ENCODE measurements at places on chromosomes 16 and 17.

- peak overlapping the region; percentile 1 for H3K27ac ChIP-seq
- no peak for DNase-seq
- H3K36me3 ChIP-seq = peaks cover 32% of the 10 kb centered on the region
- no peaks in the 10 kb centered on the region for H3K4me1 ChIP-seq
Observed at GRCh38 chr16:2586241-2586640, 48.4 kb downstream of the PDPK1 start.

DNA sequence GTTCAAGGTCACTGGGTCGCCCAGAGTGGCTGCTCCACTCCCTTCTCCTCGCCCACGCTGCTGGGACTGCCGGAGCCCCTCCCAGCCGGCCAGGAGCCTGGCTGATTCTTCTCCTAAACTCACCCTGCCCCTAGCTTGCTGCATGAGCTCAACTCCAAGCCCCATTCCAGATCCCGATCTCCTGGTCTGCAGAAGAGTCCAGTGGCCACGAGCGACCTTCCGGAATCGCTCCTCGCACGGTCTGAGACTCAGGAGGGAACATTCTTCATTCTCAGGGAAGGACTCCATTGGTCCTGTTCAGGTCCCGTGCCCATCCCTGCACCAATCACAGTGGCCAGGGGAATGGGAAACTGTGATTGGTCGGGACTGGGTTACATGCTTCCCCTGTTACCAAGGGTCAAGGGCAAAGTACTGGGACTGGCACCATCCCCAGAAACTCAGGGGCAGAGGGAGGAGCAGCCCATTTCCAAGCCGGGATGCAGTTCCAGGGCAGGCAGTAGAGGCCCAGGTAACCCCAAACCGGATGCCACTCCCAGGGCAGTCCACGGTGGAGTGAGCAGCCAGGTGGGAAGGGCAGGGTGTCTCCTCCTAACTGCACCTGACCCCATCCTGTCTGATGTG, 24.5 kb upstream of the CIBAR2 start:
- H3K27me3 ChIP-seq = peaks cover 18% of the 10 kb centered on the region
- no peak for DNase-seq
- peaks cover 33% of the 10 kb centered on the region for H3K4me1 ChIP-seq
- H3K4me3 ChIP-seq = no peak overlapping the region

DNA sequence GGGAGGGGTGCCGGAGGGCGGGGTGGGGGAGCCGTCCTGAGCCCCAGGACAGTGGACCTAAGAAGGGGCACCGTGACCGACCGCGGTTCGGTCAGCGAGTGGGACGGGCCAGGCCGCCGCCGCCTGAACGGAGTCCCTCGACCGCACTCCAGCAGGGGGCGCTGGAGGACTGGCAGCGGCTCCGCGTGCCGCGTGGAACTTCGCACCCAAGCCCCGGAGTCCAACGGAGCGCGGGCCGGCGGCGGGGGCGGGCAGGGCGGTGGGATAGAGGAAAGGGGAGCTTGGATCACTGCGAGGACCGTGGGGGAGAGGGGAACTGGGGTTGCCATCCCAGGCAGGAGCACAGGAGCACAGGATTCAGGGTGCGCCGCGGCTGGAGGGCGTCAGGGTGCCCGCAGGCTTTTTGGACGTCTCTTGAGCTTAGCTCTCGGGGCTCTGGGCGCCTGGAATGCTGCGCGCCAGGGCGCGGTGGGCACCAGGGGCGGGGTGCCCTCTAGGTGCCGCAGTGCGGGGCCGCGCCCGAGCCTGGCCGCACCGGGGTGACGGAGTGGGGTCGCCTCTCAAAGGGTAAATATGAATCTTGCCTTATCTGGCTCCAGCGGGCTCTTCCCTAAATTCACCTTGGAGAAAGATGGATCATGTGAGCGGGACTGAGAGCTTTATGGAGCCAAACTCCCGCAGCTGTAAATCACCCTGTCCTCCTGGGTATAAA, 379 bp upstream of the OTOP2 start:
- H3K36me3 ChIP-seq = no peaks in the 10 kb centered on the region
- DNase-seq = peak; percentile 69
- peaks cover 25% of the 10 kb centered on the region for H3K4me1 ChIP-seq
- no peak overlapping the region for H3K4me3 ChIP-seq

- H3K27me3 ChIP-seq = no peaks in the 10 kb centered on the region
- H3K27ac ChIP-seq = no peak overlapping the region
- peaks cover 10% of the 10 kb centered on the region for H3K4me1 ChIP-seq
- no peak overlapping the region for H3K4me3 ChIP-seq
- no peaks in the 10 kb centered on the region for H3K36me3 ChIP-seq
Observed at GRCh38 chr16:27284865-27285675, 16.5 kb upstream of the NSMCE1 start.

Measured in common myeloid progenitor, CD34-positive (primary cell).